Omental fat pad (tissue), 4 donors: ENCODE measurements at places on chromosomes 11 and 22. TPM values are rescaled to one million over a fixed set of nuclear protein-coding genes. Genes with fewer than 3 reads are reported as not detected.
A peak's percentile ranks its signal among the peaks of the same experiment; 100 is the strongest.

DNA sequence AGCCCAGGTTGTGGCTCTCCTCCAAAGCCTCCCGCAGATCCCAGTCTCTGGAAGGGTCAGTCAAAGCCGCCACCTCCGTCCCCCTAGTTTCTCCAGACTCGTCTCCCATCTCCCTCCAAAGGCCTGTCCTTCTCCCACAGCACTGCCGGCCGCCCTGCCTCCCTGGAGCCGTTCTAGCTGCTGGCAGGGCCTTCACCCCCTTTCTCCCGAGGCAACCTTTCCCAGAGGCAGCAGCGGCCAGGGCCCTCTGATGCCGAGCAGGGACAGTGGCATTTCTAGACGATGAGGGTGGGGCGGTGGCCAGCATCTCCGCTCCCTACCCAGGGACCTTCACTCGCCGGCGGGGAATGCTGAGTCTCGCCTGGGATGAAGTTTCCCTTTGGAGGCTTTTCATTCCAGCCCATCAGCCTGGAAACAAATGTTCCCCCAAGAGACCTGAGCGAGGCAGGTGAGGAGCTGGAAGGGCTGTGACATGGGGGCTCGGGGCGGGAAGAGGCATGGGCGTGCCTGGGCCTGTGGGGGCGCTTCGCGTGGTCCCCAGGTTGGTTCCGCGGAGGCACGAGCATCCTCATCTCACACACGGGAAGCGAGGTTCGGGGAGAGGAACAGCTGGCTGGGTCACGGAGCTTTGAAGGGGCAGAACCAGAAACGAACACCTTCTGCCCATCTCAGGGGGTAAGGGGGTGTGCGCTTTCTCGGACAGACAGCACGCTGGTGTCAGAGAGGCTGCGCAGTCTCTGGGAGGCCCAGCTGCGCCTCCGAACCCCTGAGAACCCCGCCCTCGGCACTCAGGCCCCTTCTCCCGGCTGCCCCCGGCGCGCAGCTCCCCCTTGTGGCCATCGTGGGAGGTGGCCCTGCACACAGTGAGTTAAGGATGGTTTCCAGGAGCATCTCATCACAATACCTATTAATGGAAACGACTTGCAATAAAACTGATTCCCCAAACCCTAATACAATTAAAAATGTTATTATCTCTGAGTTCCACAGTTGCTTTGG lies 18.1 kb upstream of the KLHL35 start:
- DNase-seq: no peak

- DNase-seq: no peak
Measured at GRCh38 chr11:67111261-67111660, 7.8 kb upstream of the KDM2A start.

- DNase-seq: no peak
Measured at GRCh38 chr11:2328021-2328420, 26.2 kb downstream of the TSPAN32 start.

DNA sequence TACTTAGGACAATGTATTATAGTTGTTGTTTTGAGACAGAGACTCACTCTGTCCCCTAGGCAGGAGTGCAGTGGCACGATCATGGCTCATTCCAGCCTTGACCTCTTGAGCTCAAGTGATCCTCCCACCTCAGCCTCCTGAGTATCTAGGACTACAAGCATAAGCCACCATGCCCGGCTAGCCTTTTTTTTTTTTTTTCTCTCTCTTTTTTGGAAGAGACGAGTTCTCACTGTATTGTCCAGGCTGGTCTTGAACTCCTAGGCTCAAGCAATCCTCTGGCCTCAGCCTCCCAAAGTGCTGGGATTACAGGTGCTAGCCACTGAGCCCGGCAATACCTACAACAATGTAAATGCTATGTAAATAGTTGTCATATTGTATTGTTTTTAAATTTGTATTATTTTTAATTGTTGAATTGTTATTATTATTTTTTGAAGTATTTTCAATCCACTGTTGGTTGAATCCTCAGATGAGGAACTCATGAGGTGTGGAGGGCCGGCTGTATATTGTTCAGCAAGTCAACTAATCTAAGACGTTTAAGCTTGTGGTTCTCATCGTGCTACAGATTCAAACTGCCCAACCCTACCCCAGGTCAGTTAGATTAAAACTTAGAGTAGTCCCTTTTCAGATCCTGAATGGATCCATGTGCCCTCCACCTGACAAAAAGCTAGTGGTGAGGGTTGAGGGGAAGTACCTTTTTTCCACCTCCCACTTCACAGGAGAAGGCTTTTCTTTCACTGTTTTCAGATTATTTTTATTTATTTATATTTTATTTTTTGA lies 11.9 kb upstream of the ZNF280A start:
- DNase-seq: no peak

DNA sequence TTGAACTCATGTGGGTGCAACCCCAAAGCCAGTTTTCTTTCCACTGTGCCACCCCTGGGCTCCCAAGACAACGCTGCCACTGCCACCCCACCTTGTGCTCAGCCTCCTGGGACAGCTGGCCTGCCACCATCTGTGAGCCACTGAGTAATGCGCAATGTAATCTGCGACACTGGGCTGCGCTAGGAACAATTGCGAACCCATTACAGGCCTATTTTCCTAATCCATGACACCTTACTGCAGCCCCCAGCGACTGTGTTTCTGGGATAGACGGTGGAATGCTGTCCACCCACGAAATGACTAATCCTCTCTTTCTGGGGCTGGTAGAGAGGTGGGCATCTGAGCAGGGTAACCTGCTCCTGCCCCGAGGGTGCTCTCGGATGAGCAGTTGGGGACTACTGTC lies 22.2 kb downstream of the FLRT1 start:
- DNase-seq: no peak

GRCh38 chr11:61762798-61763197 lies 10.4 kb downstream of the MYRF start:
- DNase-seq: no peak

GRCh38 chr11:75195167-75195962 lies 44.5 kb downstream of the SLCO2B1 start:
- peak; percentile 48 for DNase-seq

GRCh38 chr22:44930016-44930710 lies 79.6 kb downstream of the PHF21B start:
- no peak for DNase-seq

DNA sequence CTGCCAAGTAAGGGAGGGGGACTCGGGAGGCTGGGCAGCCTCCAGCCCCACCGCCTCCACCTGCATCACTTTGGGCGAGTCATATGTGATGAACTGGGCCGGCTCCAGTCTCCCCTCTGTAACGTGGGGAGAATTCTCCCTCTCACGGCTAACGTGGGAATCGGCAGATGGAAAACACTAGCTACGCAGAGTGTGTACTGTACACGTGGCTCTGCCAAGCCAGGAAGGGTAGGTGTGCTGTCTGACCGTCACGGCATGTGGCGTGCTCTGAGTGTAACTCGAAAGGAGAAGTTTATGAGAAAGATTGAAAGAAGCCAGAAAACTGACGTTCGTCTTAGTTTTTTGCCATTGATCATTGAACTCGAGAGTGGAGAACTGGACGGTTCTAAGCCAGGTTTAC lies 13.7 kb downstream of the TRMU start:
- DNase-seq: no peak

DNA sequence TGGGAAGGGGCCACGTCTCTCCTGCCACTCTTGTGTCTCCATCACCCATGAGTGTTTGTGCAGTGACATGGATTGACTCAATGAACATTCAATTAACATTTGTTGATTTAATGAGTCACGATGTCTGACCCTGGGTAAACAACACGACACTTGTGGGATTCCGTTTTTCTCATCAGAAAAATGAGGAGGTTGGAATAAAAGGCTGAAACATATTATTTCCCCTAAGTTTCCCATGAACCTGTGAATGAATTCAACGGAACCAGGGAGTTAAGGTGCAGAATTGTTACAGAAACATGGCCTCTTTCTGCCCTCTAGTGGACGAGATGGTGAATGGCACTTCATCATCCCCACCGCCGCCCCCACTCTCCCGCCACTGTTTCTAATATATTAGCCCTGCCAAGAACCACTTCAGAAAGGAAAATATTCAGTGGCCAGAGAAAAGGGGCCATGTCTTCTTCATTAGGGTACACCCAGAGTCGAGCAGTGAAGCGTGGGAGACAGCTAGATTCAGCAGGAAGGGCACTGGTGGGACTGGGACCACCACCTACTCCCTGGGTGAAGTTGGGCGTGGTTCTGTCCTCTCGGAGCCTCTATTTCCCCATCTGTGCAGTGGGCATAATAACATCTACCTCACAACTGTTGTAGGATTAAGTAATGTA lies 46.3 kb upstream of the SYT13 start:
- DNase-seq: no peak

DNA sequence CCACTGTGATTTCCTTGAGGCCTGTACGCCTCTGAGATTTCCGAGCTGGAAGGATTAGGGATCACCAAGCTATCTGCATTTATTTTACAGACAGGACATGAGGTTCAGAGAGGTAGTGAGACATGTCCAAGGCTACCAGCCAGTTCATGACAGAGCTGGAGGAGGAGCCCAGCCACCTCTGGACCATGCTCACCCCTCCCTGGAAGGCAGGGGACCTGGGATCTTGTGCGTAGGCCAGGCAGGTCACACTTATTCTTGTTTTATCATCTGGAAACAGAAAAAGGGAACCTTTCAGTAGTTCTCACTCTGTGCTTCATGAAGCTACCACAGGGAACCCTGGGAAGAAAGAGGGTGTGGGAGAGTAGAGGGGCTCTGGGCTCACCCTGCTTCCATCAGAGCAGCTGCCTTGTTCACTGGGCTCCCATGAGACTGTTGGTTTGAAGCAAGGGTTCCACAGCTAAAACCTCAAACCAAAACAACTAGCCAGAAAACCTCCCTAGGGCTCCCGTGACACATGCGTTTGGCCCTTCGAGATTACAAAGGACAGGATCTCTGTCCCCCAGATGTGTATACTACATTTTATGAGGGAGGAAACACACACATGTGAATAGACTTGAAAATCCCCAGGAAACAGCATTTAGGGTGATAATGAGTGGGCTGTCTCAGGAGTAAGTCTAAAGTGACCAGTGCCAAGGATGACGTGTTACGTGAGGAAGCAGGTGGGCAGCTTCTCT lies 106.4 kb downstream of the DSCAML1 start:
- no peak for DNase-seq

- DNase-seq: no peak
Measured at GRCh38 chr11:19827399-19828135, 114.9 kb downstream of the NAV2 start.

DNA sequence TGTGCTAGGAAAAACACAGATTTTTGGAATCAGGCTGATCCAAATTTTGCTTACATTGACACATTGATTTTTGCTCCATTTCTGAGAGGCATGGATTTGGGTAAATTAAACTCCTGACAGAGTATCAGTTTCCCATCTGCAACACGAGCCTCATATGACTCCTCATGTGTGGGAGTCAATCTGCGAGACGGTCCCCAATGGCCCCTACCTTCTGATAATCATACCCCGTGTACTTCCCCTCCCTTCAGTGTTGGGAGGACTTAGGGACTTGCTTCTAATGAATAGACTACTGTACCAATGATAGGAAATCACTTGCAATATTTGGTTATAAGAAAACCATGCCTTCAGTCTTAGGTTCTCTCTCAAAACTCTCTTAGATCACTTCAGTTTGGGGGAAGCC lies 302.7 kb downstream of the ETS1 start:
- no peak for DNase-seq

GRCh38 chr11:7261578-7261977 lies 9.9 kb downstream of the SYT9 start:
- no peak for DNase-seq

GRCh38 chr11:45546366-45546765 lies 119.1 kb downstream of the CHST1 start:
- no peak for DNase-seq

DNA sequence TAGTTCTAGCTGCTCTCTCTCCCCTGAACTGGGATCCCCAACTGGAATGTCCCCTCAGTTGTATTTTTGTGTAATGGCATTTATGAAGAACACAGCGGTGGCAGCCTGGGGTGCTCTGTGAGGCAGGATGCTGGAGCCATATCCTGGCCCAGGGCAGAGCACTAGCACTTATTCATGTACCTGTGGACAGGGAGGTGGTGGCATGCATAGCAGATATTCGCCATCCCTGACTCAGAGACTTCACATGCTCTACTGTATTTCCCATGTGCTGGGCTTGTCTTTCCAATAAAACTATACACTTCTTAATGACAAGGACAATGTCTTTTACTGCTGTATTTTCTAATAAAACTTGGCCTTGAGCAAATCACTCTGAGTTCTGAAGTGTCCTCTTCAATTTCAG lies 125.3 kb downstream of the ADAMTS15 start:
- DNase-seq: no peak

GRCh38 chr22:50691521-50691920 lies 18.9 kb downstream of the SHANK3 start:
- no peak for DNase-seq

DNA sequence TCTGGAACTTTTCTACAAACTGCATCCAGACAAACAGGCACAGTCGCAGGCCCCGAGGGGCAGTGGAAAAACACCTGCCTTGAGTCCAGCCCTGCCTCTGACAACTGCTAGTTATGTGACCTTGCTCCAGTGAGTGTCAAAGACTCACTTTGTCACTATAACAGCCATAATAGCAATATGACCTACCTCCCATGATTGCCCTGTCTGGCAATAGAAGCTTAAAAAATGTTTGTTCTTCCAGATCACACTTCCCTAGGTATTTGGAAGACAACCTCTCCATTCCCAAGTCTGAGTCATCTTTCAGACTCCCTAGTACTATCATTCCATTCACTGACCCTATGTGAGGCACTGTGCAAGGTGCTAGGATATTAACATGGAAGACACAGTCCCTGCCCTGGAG lies 74.5 kb downstream of the RPL27A start:
- no peak for DNase-seq

- no peak for DNase-seq
Measured at GRCh38 chr11:1307998-1308742, 1.3 kb downstream of the TOLLIP start.

GRCh38 chr22:49016909-49017481 lies 810.7 kb downstream of the BRD1 start:
- no peak for DNase-seq

DNA sequence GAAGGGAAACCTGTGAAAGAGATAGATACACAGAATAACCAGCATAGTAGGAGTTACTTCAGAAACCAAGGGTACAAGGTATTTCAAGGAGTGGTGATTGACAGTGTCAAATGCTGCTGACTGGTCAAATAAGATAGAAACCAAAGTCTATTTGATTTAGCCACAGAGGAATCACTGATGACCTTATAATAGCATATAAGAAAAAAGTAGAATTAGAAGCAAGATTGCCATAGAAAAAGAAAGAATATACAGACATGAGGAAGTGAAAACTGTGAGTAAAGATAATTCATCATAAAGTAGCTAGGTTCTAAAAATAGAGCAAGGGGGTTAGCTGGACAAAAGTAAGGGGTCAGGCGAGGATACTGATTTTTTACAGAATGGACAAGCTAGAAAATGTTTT lies 14.2 kb downstream of the ZBTB44 start:
- DNase-seq: no peak

GRCh38 chr11:2742611-2743426 lies 43.0 kb upstream of the KCNQ1OT1 start:
- no peak for DNase-seq

- no peak for DNase-seq
Measured at GRCh38 chr11:70471254-70471653, 72.9 kb downstream of the CTTN start.

Gene OR5M8
- not detected for total RNA-seq

Gene CASP4
- total RNA-seq: 122 TPM

Gene PEX26
- 32.0 TPM for total RNA-seq

Gene OR10A2
- not detected for total RNA-seq

Gene MIOX
- total RNA-seq: not detected

Gene ROBO4
- total RNA-seq: 152 TPM

Gene TMEM86A
- total RNA-seq: 3.4 TPM

Gene MYO18B
- total RNA-seq: not detected

Gene DEUP1
- not detected for total RNA-seq

Gene GAL
- not detected for total RNA-seq

Gene APLP2
- 471 TPM for total RNA-seq

Gene OR51B4
- total RNA-seq: not detected
